Peyer's patch (tissue), 4 donors: ENCODE measurements at places on chromosomes 7 and 10. TPM values are rescaled to one million over a fixed set of nuclear protein-coding genes. Genes with fewer than 3 reads are reported as not detected.

DNA sequence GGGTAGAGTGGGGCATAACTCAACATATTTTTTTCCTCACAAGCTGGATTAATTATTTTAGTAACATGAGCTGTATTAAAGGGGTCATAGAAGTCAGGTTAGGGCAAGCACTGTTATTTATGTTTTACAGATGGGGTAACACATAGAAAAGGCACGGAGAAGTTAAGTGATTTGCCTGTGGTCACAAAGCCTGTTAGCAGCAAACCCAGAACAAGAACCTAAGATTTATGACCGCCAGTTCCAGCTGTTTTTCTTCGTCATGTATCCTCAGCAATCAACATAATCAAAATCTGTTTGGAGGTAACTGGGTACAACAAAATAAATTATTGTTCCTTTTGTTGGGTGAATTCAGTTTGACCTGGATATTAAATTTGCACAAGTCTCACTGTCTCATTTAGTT, 57.2 kb upstream of the BET1 start:
- DNase-seq = no peak

- no peak for DNase-seq
Measured at GRCh38 chr7:26658389-26659084, 205.9 kb downstream of the SKAP2 start.

CPVL gene
- total RNA-seq = 16.5 TPM

GRCh38 chr10:49760789-49761188, 1.3 kb downstream of the OGDHL start:
- DNase-seq = no peak

DNA sequence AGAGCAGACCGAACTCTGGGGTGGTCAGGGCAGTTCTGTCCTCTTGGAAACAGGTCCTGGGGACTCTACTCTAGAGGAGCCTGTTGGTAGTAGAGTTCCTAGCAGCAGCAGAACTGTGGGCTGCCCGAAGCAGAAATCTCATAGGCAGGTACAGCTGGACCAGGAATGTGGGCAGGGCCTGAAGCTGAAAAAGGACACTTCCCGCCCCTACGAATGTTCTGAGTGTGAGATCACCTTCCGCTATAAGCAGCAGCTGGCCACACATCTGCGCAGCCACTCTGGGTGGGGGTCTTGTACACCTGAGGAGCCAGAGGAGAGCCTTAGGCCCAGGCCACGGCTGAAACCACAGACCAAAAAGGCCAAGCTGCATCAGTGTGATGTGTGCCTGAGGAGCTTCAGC, 8.3 kb upstream of the ZNF783 start:
- DNase-seq = no peak

DNA sequence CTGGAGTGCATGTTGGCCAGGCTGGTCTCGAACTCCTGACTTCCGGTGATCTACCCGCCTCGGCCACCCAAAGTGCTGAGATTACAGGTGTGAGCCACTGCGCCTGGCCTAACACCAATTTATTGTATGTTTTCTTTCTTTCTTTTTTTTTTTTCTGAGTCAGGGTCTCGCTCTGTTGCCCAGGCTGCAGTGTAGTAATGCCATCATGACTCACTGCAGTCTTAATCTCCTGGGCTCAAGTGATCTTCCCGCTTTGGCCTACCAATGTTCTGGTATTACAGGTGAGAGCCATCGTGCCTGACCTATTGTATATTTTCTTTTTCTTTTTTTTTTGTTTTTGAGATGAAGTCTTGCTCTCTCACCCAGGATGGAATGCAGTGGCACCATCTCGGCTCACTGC, 33.8 kb upstream of the UBE2H start:
- no peak for DNase-seq
